ENCODE measurements at places on chromosomes 4 and X.
A peak's percentile ranks its signal among the peaks of the same experiment; 100 is the strongest.

- DNase-seq: no peak
Measured at GRCh38 chr4:48668254-48669017, 111.6 kb downstream of the FRYL start.

DNA sequence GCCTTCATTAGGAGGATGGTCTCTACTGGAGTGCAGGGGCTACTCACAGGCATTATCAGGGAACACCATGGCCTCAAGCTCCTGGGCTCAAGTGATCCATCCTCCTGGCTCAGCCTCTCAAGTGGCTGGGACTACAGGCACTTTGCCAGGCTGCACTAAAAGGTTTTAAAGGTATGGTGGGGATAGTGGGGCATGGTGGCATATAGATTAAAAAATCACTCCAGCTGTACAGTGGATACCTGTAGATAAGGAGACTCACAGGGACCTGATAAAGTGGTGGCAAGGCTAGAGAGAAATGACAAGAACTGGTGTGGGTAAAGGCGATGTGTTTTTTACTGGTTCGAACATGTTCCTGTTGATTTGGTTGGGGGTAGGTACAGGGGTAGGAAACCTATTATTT, 5.9 kb downstream of the ZAR1 start:
- no peak for DNase-seq

- no peak for DNase-seq
Measured at GRCh38 chrX:29665532-29665931, 549.8 kb upstream of the MAGEB2 start.

DNA sequence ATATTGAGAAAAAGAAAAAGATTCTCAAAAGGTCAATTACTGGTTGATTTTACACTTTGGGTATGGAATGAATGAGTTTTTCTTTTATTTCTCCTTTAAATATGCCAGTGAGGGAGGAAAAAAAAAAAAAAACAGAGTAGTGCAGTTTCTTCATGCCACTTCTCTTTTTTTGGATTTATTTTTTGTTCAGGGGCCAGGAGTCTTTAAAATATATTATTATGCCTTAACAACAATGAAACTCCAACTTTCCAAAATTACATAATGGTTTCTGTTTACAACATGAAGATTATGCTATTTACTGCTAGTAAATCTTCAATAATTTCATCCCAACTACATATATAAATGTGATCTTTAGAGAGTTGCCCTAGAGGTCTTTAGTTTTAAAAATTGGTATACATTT, 31.9 kb downstream of the DTHD1 start:
- no peak for DNase-seq

DNA sequence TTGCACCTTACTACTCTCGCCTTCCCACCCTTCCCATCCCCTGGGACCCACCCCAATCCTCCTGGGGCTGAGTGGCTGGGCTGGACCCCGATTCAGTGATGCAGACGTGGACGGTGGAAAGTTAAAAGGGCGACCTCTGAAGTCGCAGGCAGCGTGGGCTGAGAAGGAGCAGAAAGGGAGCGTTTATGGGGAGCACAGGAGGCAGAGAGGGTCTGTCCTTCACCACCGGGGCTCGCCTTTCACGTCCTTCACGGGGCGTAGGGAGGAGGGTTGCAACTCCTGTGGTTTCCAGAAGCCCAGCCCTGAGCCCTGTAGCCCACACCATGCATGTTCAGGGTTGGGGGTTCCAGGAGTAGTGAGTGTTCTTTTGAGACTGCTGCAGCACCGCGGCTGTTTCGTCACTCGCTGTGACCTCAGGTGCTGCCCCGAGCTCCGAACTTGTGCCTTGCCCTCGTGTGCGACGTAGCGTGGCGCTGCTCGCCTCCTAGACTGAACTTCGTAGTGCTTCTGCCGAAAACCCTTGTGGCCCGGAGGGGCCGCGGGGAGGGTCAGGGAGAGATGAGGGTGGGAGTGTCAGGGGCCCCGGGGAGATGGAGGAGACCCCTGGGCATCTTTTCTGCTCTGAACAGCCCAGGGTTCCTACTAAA, 1.6 kb downstream of the NHS start:
- DNase-seq: peak; percentile 34

- no peak for DNase-seq
Measured at GRCh38 chr4:147284935-147285334, 196.0 kb upstream of the EDNRA start.

DNA sequence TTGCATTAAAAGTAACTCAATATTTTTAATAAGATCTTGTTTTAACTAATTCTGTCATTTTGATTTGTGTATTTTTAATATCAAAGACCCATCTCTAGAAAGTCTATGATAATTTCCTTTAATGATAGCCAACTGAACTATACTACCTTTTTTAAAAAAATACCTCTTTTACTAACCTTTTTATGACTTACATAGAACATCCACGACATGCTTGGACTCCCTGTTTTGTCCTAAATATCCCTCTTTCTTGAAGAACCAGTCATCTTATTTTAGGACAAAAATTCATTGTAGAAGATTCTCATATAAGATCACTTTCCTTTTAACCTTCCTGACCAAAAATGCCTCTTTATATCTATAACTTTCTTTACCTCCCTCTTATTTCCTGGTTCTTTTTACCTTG, 76.8 kb upstream of the GC start:
- DNase-seq: no peak
